ENCODE measurements at places on chromosomes 7 and 10.

DNA sequence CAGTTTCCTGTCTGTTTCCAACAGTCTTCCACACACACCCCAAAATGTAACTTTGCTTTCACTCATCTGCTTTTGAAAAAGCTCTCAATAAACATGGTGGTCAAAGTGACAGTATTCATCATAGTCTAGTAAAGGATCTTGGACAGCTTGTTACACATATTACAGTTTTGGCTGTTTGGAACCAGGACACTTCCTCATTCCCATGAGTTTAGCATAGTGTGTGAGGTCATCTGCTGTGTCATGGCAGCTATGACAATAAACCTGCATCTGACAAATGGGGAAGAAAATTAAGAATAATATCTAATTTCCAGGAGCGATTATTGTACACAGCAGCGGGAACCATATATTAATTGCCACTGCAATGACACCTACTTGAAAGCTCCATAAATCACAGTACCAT, 184.3 kb upstream of the SLC26A5 start:
- H3K4me3 ChIP-seq: no peak overlapping the region
- no peaks in the 10 kb centered on the region for H3K36me3 ChIP-seq
- no peak overlapping the region for H3K27ac ChIP-seq
- no peaks in the 10 kb centered on the region for H3K27me3 ChIP-seq
- DNase-seq: no peak

DNA sequence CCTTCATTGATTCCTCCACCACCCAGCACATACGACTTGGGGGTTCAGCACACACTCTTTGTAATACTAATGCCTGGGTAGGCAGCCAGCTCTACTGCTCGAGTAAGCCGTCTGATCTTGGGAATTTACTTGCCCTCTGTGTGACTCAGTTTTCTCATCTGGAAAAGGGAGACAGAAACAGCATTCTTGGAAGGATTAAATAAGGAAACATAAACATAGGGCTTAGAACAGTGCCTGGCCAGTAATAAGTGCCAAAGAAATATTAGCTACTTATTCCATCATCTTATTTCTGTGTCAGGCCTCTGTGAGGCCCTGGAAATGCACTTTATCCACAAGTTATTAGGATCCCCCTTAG, 130.1 kb downstream of the TNS3 start:
- no peaks in the 10 kb centered on the region for H3K36me3 ChIP-seq
- H3K27ac ChIP-seq: no peak overlapping the region
- H3K4me1 ChIP-seq: no peaks in the 10 kb centered on the region

DNA sequence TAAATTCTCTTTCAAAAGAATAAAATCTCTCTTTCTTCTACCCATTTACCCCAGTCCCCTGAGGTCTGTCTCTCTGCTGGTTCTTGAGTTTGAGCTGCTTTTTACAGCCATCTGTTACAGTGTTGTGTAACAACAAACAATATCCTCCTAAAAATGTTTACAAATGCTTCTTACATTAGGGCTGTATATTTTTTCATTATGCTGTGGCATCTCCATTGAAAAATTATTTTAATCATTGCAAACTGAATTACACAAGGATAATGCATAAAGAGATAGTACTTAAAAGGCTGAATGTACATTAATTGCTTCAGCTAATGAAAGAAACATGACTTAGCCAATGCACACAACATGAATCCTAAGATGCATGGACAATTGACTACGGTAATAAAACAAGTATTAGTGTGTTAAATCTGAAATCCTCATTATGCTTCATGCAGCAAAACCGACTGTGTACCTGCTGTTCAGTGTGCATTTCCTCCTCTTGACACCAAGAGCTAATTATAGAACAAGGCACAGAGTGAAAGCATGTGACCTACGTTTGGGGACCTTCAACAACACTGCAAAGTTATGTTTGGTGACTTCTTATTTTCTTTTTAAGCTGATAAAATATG, 181.7 kb upstream of the RHOBTB1 start:
- DNase-seq: no peak
- no peak overlapping the region for H3K4me3 ChIP-seq
- H3K36me3 ChIP-seq: no peaks in the 10 kb centered on the region
- H3K4me1 ChIP-seq: peaks cover 2% of the 10 kb centered on the region

DNA sequence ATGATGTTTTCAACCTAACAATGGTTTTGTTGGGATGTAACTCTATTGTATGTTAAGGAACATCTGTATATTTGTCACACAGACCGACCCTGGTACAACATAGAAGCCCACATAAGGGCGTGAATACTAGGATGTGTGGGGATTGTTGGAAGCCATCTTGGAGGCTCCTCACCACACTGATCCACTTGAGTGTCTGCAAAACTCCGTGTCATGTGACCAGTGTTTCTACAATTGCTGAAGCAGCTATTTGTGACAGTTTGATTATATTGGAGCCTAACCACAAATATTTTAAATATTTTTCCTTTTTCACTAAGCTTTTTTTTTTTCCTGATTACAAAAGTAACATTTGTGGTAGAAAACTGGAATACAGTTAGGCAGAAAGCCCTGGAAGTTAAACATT, 27.9 kb downstream of the RALA start:
- no peaks in the 10 kb centered on the region for H3K4me1 ChIP-seq
- H3K27ac ChIP-seq: no peak overlapping the region
- H3K27me3 ChIP-seq: no peaks in the 10 kb centered on the region
- H3K4me3 ChIP-seq: no peak overlapping the region
- DNase-seq: no peak

GRCh38 chr7:151885202-151885580, 8.3 kb upstream of the PRKAG2 start:
- no peaks in the 10 kb centered on the region for H3K4me1 ChIP-seq
- H3K36me3 ChIP-seq: no peaks in the 10 kb centered on the region
- no peak overlapping the region for H3K27ac ChIP-seq
- H3K27me3 ChIP-seq: peaks cover 28% of the 10 kb centered on the region
- DNase-seq: no peak

- no peak for DNase-seq
- no peaks in the 10 kb centered on the region for H3K4me1 ChIP-seq
- H3K36me3 ChIP-seq: no peaks in the 10 kb centered on the region
- H3K4me3 ChIP-seq: no peak overlapping the region
These were observed 770.6 kb downstream of the CCSER2 start for GRCh38 chr10:85098835-85099521.

DNA sequence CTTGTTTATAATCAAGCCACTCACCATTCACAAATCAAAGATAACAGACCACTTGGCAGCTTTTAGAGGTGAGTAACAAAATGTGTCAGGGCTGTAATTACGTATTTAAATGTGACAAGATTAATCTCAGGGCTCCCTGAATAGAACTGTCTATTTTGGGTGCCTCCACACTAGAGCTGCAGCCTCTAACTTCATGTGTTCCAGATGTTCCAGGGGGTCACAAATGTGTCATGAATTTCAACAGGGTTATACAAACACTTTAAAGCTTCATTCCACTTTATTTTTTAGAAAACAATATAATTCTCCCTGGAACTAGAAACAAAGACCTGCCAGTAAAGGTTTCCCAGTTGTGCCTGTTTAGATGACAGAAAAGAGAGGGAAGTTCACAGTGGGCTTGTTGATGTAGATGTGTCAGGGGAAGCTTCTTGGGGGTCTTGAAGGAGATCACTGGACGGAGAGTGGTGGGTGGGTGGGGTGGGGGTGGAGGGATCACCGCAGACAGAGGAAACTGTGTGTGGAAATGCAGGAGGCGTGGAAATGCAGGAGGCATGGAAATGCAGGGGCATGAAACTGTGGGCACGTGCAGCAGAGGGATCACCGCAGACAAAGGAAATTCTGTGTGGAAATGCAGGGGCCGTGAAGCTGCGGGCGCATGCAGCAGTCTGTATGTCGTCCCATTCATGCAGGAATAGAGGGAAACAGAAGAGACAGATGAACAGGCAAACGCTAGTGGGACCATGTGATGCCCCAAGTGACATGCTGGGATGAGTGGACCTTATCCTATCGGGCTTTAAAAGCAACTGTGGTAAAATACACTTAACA, 42.0 kb upstream of the TRIL start:
- H3K36me3 ChIP-seq: no peaks in the 10 kb centered on the region
- DNase-seq: no peak
- H3K27me3 ChIP-seq: peaks cover 4% of the 10 kb centered on the region
- H3K4me3 ChIP-seq: no peak overlapping the region
- no peak overlapping the region for H3K27ac ChIP-seq

GRCh38 chr7:118777308-118777707, 552.8 kb downstream of the ANKRD7 start:
- no peak overlapping the region for H3K4me3 ChIP-seq
- no peak overlapping the region for H3K27ac ChIP-seq
- H3K27me3 ChIP-seq: no peaks in the 10 kb centered on the region
- H3K4me1 ChIP-seq: no peaks in the 10 kb centered on the region
- H3K36me3 ChIP-seq: no peaks in the 10 kb centered on the region

Data from activated CD4-positive, alpha-beta memory T cell treated with anti-CD3 and anti-CD28 coated beads, Interleukin-2, amount 10 ng/mL, durations not matched to agents 7 days and 5 days (primary cell).